ENCODE measurements at places on chromosomes 4 and X.

GRCh38 chr4:6751611-6752485 lies 30.7 kb upstream of the KIAA0232 start:
- no peak for DNase-seq

DNA sequence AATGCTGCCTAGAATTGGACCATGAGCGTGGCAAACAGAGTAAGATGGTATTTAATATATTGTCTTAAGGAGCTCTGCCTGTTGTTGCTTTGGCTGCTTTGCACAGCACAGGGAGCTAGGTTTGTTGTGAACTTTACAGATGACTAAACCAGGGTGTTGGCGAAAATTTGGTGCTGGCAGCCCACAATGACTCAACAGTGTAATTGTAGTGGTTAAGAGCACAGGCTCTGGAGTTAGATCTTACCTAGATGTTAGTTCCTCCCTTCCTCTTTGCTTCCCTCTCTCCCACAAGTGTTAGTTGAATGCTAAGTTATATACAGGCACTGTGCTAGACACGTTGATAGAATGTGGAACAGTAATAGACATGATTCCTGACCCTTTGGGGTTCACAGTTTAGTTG lies 128.9 kb upstream of the TRPC5 start:
- DNase-seq, result no peak

DNA sequence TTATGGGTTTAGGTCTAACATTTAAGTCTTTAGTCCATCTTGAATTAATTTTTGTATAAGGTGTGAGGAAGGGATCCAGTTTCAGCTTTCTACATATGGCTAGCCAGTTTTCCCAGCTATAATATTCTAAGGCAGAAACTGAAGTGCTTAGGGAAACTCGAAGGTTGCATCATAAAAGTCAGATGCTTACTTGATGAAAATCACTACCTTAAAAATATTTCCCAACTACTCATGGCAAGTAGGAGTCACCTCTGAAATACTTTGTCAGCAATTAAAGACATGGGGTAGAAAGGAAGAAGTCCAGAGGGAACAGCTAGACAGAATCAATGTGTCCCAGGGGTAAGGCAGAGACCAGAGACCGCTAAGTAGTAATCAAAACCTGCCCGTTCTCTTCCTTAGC lies 6.3 kb upstream of the AP1S2 start:
- no peak for DNase-seq

DNA sequence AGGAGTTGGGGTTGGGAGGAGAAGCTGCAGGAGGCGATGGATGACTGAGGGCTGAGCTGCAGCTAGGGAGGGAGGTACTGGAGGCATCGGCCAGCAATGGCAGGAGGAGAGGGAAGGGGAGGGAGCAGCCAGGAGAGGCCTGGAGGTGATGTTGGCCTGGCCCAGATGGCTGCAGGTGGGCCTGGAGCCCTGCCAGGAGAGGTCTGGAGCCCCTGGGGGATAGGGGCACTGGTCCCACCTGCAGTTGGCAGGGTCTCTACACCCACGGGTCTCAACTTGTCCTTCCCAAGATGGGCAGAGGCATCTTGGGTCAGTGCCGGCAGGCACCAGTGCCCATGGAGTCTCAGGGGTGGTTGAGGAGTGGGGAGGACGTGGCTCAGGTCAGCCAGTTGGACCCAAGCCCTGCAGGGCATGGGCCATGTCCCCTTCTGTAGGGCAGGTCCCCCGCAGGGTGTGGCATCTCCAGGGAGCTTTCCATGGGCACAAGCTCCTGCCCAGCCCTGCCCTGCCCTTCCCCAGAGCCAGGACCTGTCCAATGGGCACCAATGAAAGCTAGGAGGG lies 2.7 kb upstream of the MXD4 start:
- no peak for DNase-seq

DNA sequence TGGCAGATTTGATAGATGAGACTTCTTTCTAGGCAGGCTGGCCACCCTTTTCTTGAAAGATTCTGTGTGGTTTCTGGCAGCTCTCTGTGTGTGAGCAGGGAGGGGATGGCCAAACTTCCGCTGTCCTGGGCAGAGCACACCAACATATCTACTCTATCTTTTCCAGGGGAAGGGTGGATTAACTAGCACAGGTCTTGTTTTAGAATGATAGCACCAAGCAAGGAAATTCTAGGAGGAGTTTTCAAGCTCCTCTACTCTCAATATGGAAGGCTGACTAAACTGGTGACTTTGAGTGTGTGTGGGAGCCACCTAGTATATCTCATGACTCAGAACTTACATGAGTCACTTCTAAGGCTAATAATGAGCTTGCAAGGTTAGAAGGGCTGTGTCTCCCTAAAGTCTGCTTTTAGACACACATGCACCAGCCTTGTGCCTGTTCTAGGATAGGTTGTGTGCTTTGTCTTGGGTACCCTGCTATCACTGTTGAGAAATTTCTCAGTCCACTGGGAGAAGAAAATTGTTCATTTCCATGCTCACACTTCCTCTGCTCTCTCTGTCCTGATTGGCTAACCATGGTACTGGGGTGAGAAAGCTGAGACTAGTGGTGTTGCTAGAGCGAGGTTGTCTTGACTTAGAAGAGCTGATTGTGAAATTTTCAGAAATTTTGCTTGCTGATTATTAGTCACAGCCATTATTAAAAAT lies 72.9 kb downstream of the YIPF6 start:
- peak; percentile 3 for DNase-seq

DNA sequence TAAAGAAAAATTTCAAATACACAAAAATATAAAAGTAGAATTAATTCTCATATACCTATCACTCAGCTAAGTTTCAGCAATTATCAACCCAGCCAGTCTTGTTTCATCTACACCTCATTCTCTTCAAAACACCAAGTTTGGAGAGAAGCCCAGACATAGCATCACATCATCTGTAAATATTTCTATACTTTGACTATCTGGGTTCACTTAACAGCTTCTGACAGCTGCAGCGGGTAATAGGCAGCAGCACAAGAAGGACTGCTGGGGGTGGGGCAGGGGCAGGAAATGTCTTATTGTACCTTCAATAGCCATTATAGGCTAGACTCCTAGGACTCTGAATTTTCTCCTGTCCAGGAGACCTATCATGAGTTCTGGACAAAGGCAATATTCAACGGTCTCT lies 54.1 kb downstream of the PHF8 start:
- no peak for DNase-seq

- DNase-seq, result no peak
These were observed 645.0 kb upstream of the ATOH1 start for GRCh38 chr4:93183576-93183975.
